ENCODE measurements at places on chromosomes 2 and 18.

GRCh38 chr2:7348761-7349160 is 431.5 kb downstream of the RNF144A start:
- no peak for DNase-seq

DNA sequence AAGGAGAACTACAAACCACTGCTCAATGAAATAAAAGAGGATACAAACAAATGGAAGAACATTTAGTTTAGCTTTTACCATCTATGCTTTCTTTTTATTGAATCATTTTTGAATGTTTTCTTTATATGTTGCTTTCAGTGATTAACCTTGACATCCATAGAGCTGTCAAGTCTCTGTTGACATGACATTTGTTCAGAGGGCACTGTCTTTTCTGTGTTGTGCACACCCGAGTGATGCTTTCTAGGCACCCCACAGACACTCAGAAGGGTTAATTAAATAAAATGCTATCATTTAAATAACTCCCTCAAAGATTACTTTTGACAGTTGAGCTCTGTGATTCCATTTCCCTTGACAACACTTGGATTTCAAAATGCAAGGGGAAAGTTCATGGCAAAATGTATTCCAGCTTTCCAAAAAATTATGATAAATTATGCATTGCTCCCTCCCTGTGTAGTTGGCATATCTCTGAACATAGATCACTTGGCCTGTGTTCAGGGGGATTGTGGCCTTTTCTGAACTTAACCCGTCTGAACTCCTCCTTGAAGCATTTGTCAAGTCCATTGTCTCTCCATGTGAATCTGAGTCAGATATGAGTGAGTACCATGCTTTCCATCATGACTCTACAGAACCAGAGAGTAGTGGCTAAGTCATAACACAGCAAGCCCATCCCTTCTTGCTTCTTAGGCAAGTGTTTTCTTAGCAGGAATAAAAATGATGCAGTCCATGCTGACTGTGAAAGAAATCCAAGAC is 372.6 kb downstream of the RPRM start:
- no peak for DNase-seq

- no peak for DNase-seq
Observed at GRCh38 chr2:54722641-54723040, 821 bp upstream of the EML6 start.

GRCh38 chr2:238939074-238939473 is 91.2 kb downstream of the TWIST2 start:
- no peak for DNase-seq

DNA sequence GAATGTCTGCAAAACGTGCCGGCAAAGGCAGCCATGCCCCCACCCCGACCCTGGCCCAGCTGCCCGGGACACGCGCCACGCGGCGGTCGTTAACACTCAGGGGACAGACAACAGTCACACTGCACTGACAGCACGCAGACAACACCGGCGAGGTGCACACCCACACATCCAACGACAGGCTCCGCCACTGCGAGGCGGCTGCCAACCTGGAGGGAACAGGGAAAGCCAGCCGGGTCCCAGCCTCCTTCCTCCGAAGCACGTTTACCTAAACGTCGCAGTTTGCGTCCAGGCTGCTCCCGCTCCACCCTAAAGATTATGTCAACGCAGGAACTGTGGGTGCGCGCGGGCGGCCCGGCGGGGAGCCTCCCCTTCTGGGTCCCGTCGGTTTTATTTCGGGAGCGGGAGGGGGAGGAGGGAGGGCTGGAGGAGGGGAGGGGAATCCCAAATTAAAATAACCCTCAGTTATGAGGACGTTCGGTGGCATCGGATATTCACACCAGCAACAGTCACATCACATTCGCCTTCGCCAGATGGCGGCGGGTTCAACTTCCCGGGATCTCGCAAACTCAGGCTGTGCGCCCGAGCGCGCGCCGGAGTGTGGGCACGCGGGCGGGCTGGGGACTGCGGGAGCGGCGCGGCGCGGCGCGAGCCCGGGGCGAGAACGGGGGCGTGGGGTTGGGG is 644 bp downstream of the PTGR3 start:
- no peak for DNase-seq

DNA sequence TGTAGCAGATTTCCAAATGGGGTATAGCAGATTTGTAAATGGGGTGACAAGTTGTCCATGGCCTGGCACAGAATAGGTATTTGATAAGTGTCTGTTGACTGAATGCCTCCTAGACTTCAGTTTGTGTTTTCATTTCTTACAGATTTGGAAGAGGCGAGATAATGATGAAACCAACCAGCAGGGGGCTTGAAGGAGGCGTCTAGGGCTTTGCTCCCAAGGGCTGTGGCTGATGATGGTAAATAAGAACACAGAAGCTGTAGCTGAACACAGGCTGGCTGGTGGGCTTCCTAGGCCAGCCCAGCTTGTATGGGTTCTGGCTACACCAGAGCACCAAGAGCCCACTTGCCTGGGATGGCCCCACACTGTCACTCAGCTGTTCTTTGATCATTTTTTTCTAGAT is 19.4 kb downstream of the SFTPB start:
- no peak for DNase-seq

GRCh38 chr2:102301867-102302362 is 9.4 kb upstream of the IL1RL1 start:
- peak; percentile 31 for DNase-seq

DNA sequence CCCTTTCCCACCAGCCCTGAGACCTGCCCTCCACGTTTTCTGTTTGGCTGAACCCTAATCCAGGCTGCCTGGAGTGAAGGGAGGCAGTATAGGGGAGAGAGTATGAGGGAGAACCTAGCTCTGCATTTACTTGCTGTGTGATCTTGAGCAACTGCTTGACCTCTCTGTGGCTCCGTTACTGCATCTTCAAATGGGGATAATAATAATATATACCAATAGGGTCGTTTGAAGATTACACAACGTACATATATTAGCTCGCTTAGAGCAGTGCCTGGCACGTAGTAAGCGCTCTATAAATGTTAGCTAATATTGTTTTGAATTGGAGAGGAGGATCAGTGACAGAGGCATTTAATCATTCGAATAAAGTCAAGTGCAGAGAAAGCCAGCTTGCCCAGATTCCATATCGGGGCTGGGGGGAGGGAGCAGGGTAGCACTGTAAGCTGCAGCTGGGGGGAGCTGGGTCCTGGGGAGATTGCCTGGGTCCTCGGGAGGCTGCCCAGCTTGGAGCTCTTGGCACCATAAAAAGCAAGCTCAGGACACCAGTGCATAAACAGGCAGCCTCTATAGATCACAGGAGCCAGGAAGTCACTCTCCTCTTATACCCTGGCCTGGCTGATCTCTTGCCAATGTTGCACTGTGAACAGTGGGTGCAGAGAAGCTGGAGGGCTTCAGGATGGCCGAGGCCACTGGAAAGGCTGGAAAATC is 19.1 kb downstream of the KCNK3 start:
- no peak for DNase-seq

DNA sequence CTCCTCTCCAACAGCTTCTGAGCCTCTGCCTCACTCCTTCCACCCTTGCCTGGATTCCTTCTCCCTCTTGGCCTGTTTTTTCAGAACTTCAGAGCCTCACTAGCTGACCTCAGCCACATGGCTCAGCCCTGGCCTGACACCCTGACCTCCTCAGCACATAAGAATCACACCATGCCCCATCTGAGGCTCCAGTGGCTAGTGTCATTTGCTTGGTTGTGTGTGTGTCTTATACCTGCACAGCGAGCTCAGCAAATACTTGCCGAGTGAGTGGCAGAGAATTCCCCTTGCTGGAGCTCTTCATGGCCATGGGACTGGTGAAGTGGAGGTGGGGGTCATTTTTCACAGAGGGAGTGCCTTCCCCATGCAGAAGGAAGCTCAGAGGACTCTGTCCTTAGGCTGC is 70.2 kb downstream of the CELF4 start:
- no peak for DNase-seq

All from bone marrow (tissue), 2 donors.